ENCODE measurements at places on chromosomes 11 and 22. TPM values are rescaled to one million over a fixed set of nuclear protein-coding genes. Genes with fewer than 3 reads are reported as not detected.

DNA sequence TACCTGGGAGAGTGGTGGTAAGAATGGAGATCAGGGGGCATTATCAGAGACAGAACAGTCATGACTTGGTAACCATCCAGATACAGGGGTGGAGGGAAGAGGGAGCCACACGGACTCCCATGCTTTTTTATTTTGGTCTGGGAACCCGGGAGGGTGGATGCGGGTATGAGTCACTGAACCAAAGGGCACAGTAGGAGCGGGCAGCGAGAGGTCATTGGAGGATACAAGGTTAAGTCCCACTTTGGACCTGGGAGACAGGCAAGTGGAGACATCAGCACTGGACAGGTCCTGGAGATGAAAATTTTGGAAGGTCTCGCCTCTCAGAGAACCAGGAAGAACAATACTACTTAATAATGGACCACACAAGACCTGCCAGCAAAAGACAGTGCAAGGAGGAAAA is 6.7 kb downstream of the HDHD5 start:
- no peak for DNase-seq

Gene SPI1
- 0.35 TPM for total RNA-seq

Gene APOA5
- not detected for total RNA-seq

- no peak for DNase-seq
Observed at GRCh38 chr11:122634501-122634900, 21.0 kb upstream of the UBASH3B start.

GRCh38 chr11:81897639-81898038 is 836.0 kb downstream of the FAM181B start:
- no peak for DNase-seq

DNA sequence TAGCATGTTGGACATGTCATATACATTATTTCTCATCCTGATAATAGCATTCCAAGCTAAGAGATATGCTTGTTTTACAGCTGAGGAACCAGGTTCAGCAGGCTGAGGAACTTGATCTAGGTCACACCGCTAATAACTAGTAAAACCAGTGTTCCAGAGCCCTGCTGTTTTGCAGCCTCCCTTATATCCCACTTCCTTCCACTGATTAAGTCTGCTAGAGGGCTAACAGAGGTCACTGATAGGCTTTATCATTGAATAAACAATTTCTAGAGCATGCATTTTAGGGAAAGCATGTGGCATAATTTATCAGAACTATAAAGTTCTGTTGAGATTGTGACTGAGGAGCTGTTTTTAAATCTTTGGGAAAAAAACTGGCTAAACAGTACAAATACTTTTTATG is 54.0 kb downstream of the UVRAG start:
- no peak for DNase-seq

Gene NUP98
- 149 TPM for total RNA-seq

DNA sequence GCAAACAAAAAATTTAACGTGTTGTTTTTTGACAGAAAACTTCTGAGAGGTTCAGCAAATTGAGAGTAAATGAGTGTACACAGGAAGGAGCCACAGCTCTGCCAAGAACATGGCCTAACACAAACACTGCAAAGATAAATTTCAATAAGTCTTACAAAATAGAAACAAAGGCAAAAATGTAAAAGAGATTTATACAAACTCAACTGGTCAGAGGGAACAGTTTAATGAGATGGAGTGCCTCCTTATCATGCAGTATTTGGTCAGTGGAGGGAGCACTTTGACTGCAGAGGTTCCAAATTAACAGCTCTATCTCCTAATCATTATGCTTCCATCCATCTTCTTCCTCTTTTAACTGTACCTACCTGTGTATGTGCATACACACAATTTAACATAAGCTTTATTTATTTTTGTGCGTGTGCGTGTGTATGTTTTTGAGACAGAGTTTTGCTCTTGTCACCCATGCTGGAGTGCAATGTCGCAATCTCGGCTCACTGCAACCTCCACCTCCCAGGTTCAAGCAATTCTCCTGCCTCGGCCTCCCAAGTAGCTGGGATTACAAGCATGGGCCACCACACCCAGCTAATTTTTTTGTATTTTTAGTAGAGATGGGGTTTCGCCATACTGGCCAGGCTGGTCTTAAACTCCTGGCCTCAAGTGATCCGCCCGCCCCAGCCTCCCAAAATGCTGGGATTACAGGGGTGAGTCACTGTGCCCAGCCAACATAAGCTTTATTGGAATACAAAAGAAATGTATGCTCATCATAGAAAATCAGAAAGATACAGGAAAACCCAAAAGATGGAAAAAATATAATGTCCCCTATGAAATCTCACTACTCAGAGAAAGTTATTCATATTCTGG is 111.9 kb downstream of the MRTFA start:
- no peak for DNase-seq

Data from activated T-cell treated with anti-CD3 and anti-CD28 coated beads, Interleukin-2, amount 50 U/mL, for 72 hours (primary cell).